ENCODE measurements at places on chromosomes 4 and X. TPM values are rescaled to one million over a fixed set of nuclear protein-coding genes. Genes with fewer than 3 reads are reported as not detected.

Gene CT45A8
- total RNA-seq: not detected

Gene EVC2
- total RNA-seq: 1.3 TPM

Gene CYBB
- 1.6 TPM for total RNA-seq

- H3K4me1 ChIP-seq: no peaks in the 10 kb centered on the region
- H3K27ac ChIP-seq: no peak overlapping the region
- DNase-seq: no peak
These were observed 726.6 kb downstream of the TRAM1L1 start for GRCh38 chr4:116358633-116359222.

Gene TLR1
- total RNA-seq: 16.2 TPM

Gene ZDHHC15
- total RNA-seq: 0.20 TPM

Gene TCEAL1
- 4.9 TPM for total RNA-seq

Gene LEF1
- total RNA-seq: 409 TPM

Measured in CD4-positive, alpha-beta T cell (primary cell).